ENCODE measurements at places on chromosomes 5 and 9.

- no peak for DNase-seq
These were observed 297.7 kb downstream of the ATPSCKMT start for GRCh38 chr5:9951865-9952516.

DNA sequence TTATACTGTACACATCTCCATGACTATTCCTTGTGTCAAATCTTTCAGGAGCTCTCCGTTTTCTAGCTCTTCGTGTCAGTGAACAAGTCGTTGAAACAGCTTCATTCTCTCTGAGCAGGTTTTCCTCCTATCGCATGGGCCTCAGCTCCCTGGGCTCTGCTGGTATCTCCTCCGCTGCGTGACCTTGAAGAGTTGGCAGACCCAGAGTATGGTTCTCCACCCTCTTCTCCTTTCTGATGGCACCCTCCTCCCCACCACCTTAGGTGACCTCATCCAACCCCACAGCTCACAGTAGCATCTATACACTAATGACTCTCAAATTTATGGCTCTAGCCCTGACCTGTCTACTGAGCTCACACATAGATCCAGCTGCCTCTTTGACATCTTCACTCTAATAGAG is 36.0 kb upstream of the PDE8B start:
- DNase-seq = no peak

DNA sequence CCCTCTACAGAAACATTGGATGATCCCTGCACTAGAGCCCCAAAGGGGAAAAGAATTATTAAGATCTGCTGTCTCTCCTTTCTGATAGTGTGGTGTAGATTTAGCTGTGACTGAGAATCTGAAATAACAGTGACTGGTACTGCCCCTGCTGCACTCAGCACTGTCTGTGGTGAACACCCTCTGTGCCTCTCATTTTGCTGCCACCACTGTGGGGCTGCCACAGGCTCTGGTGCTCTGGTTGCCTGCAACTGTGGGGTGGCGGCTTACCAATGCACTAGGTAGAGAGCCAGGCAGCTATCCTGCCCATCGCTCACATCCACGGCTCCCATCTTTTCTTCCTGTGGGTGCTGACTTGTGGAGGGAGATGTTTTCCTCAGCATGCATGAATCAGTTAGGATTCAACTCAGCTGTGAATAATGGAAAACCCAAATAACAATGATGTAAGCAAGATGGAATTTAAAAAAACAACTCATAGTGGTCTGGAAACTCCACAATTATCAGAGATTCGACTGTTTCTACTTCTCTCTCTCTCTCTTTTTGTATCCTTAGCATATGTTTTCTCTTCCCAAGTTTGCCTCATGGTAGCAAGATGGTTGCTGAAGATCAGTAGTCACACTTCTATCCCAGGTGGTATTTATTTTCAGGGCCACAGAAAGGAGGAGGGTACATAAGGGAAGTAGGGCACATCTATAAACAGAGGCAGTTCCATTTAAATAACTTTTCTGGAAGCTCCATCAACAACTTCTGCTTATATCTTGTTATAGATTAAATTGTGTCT is 99.8 kb upstream of the DAP start:
- DNase-seq = peak; percentile 84

GRCh38 chr5:56432321-56432720 is 199.2 kb upstream of the ANKRD55 start:
- DNase-seq = peak; percentile 79

GRCh38 chr5:119269061-119269944 is 86.5 kb upstream of the TNFAIP8 start:
- DNase-seq = peak; percentile 35

DNA sequence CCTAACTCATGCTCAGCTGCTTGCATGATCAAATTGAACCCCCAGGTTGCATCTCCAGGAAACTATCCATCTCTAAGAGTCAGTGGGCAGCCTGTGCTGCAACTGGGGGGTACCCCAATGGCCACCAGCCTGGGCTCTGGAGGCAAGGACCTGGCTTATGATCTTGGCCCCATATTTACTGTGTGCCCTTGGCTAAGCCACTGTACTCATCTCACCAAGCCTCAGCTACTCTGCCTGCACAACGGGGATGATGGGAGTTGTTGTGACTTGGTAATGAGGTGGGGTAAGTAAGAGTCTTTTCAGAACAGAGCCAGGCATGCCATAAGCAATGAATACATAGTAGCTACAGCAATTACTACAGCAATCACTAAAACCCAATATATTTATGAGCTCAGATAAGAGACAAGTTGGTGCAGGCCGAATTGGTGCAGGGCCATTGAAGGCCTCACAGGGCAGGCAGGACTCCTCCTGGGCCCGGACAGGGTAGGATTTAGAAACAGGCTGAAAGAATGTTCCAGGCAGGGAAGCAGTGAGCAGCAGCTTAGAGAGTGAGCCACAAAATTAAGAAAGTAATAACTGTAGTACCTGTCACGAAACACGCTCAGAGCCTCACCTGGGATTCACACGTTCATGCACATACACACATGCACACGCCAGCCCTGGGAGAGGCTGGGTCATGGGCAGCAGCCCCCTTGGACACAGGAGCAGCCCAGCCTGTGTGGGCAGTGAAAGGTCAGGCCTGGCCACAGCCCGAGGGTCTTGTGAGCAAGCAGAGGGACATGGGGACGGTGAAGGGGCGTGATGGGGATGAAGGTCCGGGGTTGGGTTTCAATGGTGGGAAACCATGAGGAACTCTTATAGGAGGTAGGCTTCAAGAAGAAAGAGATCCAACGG is 74.1 kb downstream of the PAX5 start:
- DNase-seq = no peak

- no peak for DNase-seq
These were observed 1.1 kb upstream of the ENTPD2 start for GRCh38 chr9:137054932-137055384.

DNA sequence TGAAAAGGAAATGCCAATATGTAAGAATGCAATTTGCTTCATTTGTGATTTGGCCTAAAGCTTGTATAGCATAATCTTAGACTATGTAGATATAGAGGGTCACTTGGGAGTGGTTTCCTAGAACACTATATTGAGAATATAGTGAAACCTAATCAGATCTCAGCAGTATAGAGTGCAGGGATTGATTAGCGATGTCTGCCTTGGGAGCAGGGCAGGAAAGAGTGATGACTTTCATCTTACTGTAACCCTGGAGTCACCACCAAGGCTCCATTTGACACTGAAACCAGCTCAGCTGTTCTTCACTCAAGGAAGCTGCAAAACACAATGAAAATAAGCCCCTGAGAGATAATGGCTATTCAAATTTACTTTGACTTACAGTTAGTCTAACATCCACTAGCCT is 26.2 kb upstream of the ARRDC3 start:
- DNase-seq = no peak

- DNase-seq = no peak
These were observed 78.4 kb downstream of the ENC1 start for GRCh38 chr5:74562122-74562521.

GRCh38 chr5:77369566-77369965 is 122.5 kb downstream of the WDR41 start:
- no peak for DNase-seq
